Left renal pelvis (tissue), 4 donors: ENCODE measurements at places on chromosomes 6 and 20. TPM values are rescaled to one million over a fixed set of nuclear protein-coding genes. Genes with fewer than 3 reads are reported as not detected.

- no peak for DNase-seq
Observed at GRCh38 chr6:111553580-111553979, 52.1 kb downstream of the TRAF3IP2 start.

DNA sequence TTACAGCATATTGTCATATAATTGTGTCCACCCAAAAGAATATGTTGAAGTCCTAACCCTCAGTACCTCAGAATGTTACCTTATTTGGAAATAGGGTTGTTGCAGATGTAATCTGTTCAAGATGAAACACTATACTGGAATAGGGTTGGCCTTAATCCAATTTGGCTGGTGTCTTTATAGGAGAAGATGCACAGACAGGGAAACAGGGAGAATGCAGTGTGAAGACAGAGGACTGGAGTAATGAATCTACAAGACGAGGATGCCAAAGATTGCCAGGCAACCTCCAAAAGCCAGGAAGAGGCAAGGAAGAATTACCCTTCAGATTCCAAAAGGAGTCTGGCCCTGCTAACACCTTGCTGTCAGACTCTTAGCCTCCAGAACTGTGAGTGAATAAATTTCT, 482.9 kb downstream of the PTPRT start:
- DNase-seq, result no peak

- DNase-seq, result no peak
Observed at GRCh38 chr20:48483334-48484066, 344.3 kb downstream of the PREX1 start.

DNA sequence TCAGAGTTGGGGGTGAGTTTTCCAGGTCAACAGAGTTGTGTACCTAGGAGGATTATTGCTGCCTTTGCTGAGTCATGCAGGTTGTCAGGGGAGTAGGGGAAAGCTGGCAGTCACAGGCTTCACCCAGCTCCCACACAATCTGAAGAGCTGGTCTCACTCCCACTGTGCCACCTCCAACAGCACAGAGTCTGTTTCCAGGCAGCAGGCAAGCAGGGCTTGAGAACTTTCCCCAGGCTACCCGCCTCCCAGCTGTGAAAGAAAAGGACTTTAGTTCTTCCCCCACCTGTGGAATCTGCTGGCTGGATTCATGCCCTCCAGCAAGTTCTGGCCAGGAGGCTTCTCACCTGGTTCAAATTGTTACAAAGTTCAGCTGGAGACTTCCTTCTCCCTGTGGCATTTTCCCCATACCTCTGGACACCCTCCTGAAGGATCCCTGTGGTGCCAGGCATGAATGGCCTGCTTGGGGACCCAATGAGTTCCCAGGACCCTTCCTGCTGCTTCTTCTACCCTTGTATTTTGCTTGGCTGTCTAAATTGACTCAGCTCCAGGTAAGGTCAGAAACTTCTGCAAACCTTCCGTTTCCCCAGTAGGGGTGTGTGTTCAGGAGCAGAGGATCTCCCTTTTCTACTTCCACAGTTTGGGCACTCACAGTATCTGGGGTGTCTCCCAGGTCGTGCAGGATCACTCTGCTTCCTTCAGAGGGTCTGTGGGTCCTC, 378.1 kb upstream of the MAN1A1 start:
- DNase-seq, result no peak

- DNase-seq, result no peak
Observed at GRCh38 chr6:130615816-130616215, 211.4 kb upstream of the SMLR1 start.

GRCh38 chr6:13046084-13046483, 282.3 kb downstream of the TBC1D7 start:
- no peak for DNase-seq

DNA sequence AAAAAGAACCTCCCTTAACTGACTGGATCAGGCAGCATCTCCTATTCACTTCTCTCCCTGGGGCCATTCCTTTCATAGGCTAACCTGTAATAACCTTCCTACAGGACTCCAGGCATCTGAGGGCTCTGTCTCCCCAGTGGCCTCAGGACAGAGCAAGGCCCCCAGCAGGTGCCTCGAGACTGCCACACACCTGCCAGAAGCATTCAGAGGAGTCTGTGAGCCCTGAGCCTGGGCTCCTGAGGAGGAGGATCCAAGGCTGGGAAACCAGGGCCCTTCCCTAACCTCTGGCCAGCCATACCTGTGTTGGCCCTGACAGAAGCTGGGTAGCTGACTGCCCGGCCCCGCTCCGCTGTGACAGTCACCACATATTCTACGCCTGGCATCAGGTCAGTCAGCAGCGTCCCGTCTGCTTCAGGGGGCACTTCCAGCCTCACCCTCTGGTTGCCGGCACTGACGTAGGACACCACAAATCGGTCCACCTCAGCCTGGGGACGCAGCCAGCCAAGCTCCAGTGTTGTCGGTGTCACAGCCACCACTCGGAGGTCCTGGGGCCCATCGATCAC, 20.6 kb downstream of the TNXB start:
- DNase-seq, result no peak

TBC1D22B gene
- 16.8 TPM for polyA plus RNA-seq

NOX3 gene
- polyA plus RNA-seq, result 2.4 TPM

CCN6 gene
- polyA plus RNA-seq, result 4.6 TPM

OLIG3 gene
- not detected for polyA plus RNA-seq

WDR27 gene
- 52.2 TPM for polyA plus RNA-seq

MEI4 gene
- polyA plus RNA-seq, result 2.1 TPM
